GM12878 (cell line): ENCODE measurements at places on chromosomes 5 and 9.
A peak's percentile ranks its signal among the peaks of the same experiment; 100 is the strongest.

GRCh38 chr5:16418471-16418922 lies 47.1 kb downstream of the ZNF622 start:
- H3K4me1 ChIP-seq: no peaks in the 10 kb centered on the region
- H3K27ac ChIP-seq: no peak overlapping the region
- no peaks in the 10 kb centered on the region for H3K27me3 ChIP-seq
- H3K4me3 ChIP-seq: no peak overlapping the region
- no peaks in the 10 kb centered on the region for H3K36me3 ChIP-seq

DNA sequence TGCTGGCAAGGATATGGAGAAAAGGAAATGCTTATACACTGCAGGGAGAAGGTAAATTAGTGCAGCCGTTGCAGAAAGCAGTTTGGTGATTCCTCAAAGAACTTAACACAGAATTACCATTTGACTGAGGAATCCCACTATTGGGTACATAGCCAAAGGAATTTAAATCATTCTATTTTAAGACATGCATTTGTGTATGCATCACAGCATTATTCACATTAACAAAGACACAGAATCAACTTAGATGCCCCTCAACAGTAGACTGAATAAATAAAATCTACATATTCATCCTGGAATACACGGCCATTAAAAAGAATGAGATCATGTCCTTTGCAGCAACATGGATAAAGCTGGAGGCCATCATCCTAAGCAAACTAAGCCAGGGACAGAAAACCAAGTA lies 510.1 kb upstream of the CDH9 start:
- no peaks in the 10 kb centered on the region for H3K27me3 ChIP-seq
- DNase-seq: no peak
- H3K27ac ChIP-seq: no peak overlapping the region
- H3K4me1 ChIP-seq: no peaks in the 10 kb centered on the region

- H3K4me1 ChIP-seq: no peaks in the 10 kb centered on the region
- H3K27ac ChIP-seq: no peak overlapping the region
- H3K36me3 ChIP-seq: no peaks in the 10 kb centered on the region
- H3K4me3 ChIP-seq: no peak overlapping the region
Observed at GRCh38 chr5:12777342-12777741, 873.1 kb upstream of the CTNND2 start.

DNA sequence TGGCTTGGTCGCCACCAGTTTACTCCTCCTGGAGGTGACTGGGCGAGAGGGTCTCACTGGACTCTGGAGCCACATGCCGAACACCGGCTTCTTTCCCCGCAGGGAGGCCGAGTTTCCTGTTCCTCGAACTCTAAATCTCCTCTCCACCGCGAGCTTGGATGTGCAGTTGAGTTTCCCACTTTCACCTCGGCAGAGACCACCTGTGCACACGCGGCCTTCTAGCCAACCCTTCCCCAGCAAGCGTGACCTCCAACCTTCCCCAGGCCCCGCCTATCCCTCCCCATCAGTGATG lies 380.1 kb downstream of the IRX2 start:
- no peaks in the 10 kb centered on the region for H3K27me3 ChIP-seq
- no peaks in the 10 kb centered on the region for H3K36me3 ChIP-seq
- H3K4me3 ChIP-seq: no peak overlapping the region
- no peak for DNase-seq
- H3K27ac ChIP-seq: no peak overlapping the region
- H3K4me1 ChIP-seq: no peaks in the 10 kb centered on the region

DNA sequence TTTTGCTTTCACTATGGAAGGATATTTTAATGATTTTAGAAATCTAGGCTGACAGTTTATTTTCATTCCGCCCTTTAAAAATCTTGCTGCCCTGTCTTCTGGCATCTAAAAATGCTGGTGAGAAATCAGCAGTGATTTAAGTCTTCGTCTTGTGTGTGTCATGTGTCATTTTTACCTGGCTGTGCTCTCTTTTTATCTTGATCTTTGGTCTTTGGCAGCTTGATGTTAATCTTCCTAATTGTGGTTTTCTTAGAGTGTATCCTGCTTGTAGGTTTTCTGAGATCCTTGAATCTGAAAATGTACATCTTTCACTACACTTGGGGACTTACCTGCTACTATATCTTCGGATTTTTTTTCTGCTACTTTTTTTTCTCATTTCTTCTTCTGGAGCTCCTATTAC lies 11.9 kb upstream of the LPCAT1 start:
- peak overlapping the region; percentile 54; the same call in 1 of the 2 replicates for H3K27ac ChIP-seq
- no peaks in the 10 kb centered on the region for H3K27me3 ChIP-seq
- DNase-seq: no peak
- H3K36me3 ChIP-seq: no peaks in the 10 kb centered on the region
- H3K4me1 ChIP-seq: peaks cover 9% of the 10 kb centered on the region; the same call in 1 of the 2 replicates
- H3K4me3 ChIP-seq: peak overlapping the region; percentile 41

DNA sequence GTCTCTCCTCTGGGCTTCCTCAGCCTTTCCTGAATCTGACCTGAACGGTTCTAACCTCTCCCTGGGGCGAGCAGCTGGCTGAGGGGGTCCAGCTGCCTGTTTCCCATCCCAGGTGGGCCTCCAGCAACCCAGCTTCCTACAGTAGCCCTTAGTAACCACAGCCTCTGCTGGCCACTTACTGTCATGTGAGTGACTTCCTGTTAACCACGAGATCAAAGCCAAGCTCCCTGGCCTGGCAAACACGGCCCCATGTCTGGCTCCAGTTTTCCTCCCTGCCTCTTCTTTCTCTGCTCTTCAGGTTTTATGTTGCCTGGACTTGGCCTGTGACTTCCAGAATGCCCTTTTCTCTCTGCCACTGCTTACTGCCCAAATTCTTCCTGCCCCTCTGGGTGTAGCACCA lies 47.2 kb upstream of the DAB2IP start:
- H3K27ac ChIP-seq: no peak overlapping the region
- H3K27me3 ChIP-seq: 0 out of 2 replicates have a peak, but pooled peaks cover 3% of the 10 kb centered on the region
- H3K4me1 ChIP-seq: no peaks in the 10 kb centered on the region
- no peak for DNase-seq
- H3K36me3 ChIP-seq: no peaks in the 10 kb centered on the region

DNA sequence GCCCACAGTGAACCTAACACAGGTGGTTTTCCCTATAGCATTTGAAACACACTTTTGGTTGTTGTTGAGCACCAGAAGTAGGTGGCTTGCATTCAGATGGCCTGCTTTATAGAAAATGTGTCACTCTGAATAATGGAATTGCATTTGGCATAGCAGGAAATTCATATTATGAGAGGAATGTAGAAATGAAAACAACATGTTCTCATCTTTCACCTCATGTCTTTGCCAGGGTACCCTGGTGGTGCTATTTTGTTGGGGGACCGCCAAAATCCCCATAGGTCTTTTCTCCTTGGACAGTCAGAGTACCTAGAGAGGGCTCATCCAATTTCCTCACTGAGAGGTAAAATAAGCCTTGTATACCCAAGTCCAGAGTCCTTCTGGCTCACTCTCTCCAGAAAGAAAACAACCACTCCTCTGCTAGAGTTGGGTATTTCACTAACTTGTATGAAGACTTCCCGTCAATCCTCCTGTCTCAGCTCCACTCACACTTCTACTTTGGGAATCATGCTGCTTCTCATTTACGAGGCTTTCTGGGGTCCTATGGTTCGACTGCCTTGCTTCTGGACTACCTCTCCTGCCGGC lies 67.4 kb downstream of the MRPS27 start:
- no peaks in the 10 kb centered on the region for H3K27me3 ChIP-seq
- H3K4me1 ChIP-seq: no peaks in the 10 kb centered on the region
- H3K36me3 ChIP-seq: peaks cover 3% of the 10 kb centered on the region
- no peak overlapping the region for H3K27ac ChIP-seq

DNA sequence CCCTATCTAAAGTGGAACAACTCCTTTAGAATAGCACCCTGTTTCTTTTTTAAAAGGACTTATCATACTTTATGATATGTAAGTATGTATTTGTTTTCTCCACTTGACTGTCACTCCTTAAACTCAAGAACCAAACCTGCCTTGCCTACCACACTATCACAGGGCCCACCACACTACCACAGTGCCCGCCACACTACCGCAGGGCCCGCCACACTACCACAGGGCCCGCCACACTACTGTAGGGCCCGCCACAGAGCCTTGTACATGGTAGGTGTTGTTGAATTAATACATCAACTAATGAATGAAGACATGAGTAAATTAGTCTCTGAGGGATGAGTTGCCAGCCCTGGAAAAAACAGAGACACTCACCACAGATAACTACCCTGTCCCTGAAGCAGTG lies 18.0 kb downstream of the SLC31A2 start:
- no peak overlapping the region for H3K27ac ChIP-seq
- DNase-seq: no peak
- no peak overlapping the region for H3K4me3 ChIP-seq
- no peaks in the 10 kb centered on the region for H3K4me1 ChIP-seq
- H3K27me3 ChIP-seq: no peaks in the 10 kb centered on the region
- H3K36me3 ChIP-seq: peaks cover 41% of the 10 kb centered on the region

DNA sequence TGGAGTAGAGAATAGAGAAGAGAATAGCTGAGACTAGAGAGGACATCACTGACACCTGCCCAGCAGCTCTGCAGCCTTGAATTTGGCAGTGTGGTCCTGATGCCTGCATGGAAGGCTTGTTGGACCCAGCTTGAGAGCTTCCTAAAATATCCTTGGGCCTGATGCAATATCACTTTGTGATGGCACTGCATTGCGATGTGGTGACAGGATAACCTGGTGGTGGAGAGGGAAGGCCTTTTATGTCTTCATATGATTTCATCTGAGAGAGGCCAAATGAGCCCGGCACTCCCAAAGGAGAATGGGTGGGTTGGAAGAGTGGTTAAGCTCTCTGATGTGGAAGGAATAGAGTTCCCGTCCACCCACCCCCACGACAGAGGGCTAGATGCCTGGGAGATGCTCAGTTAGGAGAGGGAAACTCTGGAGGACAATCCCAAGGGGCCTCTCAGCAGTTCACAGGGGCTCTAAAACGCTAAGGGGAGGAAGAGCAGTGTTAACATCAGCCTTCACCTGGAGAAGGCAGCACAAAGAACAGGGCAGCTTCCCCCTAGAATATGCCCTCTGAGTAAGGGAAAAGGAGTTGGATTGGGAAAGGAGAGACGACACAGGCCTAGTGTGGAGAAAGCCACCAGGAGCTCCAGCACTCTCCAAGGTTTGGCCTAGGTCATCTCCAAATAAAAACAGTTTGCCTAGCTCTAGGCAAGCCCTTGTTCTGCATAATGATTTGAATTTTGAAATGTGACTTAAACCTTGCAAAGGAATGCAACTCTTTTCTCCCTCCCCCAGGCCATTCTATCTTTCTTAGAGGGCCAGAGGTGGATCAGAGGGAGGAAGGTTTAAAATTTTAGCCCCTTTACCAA lies 99.8 kb upstream of the SSBP2 start:
- peaks cover 26% of the 10 kb centered on the region for H3K4me1 ChIP-seq
- H3K36me3 ChIP-seq: no peaks in the 10 kb centered on the region
- H3K27me3 ChIP-seq: no peaks in the 10 kb centered on the region
- peak overlapping the region; percentile 55; the same call in 1 of the 2 replicates for H3K4me3 ChIP-seq
